ENCODE measurements at places on chromosomes 13 and 19.
A peak's percentile ranks its signal among the peaks of the same experiment; 100 is the strongest.

DNA sequence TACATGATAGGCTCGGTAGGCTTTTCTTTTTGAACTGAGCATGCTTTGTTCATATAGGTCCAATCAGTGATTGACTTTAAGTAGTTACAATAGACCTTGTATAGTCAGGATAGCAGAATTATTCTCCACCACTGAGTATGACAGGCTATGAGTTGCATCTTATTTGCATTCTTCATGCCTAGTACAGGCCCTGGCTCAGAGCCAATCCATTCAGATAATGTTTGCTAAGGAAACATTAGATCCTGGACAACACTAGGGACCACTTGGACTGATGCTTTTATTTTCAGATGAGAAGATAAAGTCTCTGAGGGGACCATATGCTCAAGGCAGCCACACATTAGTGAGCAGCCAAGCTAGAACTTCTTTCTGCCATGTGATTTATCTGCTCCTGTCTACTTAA, 133.9 kb downstream of the KL start:
- peak; percentile 31 for DNase-seq

GRCh38 chr13:21078501-21078900, 17.1 kb upstream of the LATS2 start:
- DNase-seq = peak; percentile 65

DNA sequence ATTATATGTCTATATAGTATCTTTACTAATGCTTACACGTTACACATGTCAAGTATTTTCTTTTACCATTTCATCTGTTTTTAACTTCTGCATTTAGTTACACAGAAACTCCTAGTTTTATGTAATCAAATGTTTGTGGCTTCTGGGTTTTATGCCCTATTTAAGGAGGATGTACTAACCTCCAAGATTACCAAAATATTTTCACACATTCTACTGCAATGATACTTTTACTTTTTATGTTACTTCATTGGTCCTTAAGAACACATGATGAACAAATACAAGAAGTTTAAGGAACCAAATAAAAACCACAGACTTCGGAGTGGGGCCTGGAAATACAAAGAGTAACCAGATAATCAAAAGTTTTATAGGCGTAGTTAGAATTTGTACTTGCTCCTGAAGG, 37.2 kb downstream of the ZC3H13 start:
- peak; percentile 5 for DNase-seq

- DNase-seq = peak; percentile 33
Observed at GRCh38 chr19:40592170-40592569, 9.0 kb upstream of the LTBP4 start.

GRCh38 chr13:35965226-35965927, 165.8 kb downstream of the DCLK1 start:
- no peak for DNase-seq

GRCh38 chr13:113137691-113138298, 15.2 kb downstream of the F10 start:
- DNase-seq = no peak

Measured in fibroblast of upper back skin (primary cell).